ENCODE measurements at places on chromosomes 12 and 14. TPM values are rescaled to one million over a fixed set of nuclear protein-coding genes. Genes with fewer than 3 reads are reported as not detected.
A peak's percentile ranks its signal among the peaks of the same experiment; 100 is the strongest.

GRCh38 chr12:93347054-93347785 lies 30.5 kb upstream of the NUDT4 start:
- no peaks in the 10 kb centered on the region for H3K36me3 ChIP-seq
- H3K27ac ChIP-seq, result no peak overlapping the region
- no peaks in the 10 kb centered on the region for H3K27me3 ChIP-seq

GRCh38 chr12:108679106-108679681 lies 45.5 kb upstream of the SELPLG start:
- H3K36me3 ChIP-seq, result no peaks in the 10 kb centered on the region
- H3K27me3 ChIP-seq, result no peaks in the 10 kb centered on the region
- no peak overlapping the region for H3K27ac ChIP-seq
- H3K4me3 ChIP-seq, result no peak overlapping the region
- H3K4me1 ChIP-seq, result no peaks in the 10 kb centered on the region

The HCAR3 gene
- total RNA-seq, result not detected

DNA sequence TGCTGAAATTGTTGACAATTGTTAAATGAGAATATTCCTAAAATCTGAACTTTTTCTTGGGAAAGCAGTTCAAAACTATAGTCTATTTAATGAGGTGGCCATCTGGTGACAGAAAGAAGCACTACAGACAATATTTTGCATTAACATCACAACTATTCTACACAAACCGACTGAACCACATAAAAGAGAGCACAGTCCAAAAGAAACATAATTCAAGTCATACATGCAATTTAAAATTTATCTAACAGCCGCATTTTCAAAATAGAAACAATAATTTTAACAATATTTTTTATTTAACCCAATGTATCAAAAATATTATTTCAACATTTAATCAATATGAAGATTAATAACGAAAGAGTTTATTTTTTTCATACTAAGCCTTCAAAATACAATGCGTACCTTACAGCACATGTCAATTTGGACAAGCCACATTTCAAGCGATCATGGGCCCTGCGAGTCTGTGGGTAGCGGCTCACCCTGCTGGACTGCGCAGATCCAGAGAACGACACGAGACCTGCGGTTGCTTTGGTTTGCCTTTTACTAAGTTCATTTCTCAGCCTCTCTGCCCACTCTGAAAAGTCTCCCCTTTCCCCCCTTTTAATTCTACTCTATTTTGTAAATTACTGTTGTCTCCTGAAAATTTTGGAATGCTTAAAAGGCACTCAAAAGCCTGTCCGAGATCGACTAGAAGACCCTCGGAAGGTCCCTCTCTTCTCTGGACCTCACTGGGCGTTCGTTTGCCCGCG lies 947 bp upstream of the LRRC9 start:
- no peaks in the 10 kb centered on the region for H3K36me3 ChIP-seq
- peaks cover 9% of the 10 kb centered on the region for H3K4me1 ChIP-seq

DNA sequence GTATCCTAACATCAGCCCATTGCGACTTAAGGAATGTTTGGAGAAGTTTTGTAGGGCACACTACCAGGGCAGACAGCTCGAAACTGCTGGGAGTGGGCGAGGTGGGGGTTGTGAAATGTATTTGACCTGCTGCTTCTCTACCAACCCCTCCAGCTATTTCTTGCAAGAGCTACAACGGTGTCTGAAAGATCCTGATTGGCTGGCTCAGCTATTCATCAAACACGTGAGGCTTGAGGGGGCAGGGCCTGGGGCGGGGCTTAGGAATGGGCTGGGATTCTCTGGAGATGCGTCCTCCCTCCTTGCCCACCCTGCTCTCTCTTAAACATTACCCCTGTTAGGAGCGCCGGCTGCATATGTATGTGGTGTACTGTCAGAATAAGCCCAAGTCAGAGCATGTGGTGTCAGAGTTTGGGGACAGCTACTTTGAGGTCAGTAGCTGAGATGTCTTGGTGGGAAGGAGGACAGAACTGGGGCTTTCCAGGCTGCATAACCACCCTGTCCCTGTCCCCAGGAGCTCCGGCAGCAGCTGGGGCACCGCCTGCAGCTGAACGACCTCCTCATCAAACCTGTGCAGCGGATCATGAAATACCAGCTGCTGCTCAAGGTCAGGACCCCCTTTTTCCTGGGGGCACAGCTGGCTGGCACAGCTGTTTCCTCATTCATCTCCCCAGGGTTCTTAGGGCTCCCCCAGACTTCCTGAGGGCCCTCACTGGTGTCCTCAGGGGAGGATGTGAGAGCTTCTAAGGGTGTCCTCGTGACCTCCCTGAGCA lies 3.1 kb downstream of the ARHGEF25 start:
- peaks cover 22% of the 10 kb centered on the region for H3K27me3 ChIP-seq
- no peak overlapping the region for H3K4me3 ChIP-seq
- peaks cover 12% of the 10 kb centered on the region for H3K4me1 ChIP-seq
- H3K27ac ChIP-seq, result no peak overlapping the region

DNA sequence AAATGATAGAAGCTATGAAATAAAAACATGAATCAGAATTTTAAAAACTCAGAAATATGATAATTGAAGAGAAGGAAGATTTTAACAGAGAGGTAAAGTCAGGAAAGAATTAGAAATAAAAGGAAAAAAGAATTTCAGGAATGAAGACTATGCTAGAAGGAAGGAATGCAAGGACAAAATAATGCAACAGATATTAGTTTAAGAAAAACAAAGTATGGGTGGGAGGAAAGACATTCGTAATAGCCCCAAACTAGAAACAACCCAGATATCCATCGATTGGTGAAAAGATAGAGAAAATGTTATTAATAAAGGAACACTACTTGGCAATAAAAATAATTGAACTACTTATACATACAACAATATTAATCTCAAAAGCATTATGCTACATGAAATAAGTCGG lies 129.6 kb downstream of the AKAP6 start:
- no peak overlapping the region for H3K27ac ChIP-seq
- H3K27me3 ChIP-seq, result peaks cover 5% of the 10 kb centered on the region
- DNase-seq, result no peak
- H3K36me3 ChIP-seq, result no peaks in the 10 kb centered on the region
- no peak overlapping the region for H3K4me3 ChIP-seq

GRCh38 chr14:69087061-69087461 lies 65.9 kb downstream of the DCAF5 start:
- H3K27me3 ChIP-seq, result no peaks in the 10 kb centered on the region
- no peak overlapping the region for H3K27ac ChIP-seq
- H3K36me3 ChIP-seq, result peaks cover 49% of the 10 kb centered on the region
- H3K4me3 ChIP-seq, result no peak overlapping the region

The NAV3 gene
- total RNA-seq, result not detected

GRCh38 chr12:27429606-27430005 lies 16.9 kb upstream of the SMCO2 start:
- no peaks in the 10 kb centered on the region for H3K36me3 ChIP-seq
- H3K27me3 ChIP-seq, result no peaks in the 10 kb centered on the region
- no peak overlapping the region for H3K27ac ChIP-seq
- DNase-seq, result no peak

DNA sequence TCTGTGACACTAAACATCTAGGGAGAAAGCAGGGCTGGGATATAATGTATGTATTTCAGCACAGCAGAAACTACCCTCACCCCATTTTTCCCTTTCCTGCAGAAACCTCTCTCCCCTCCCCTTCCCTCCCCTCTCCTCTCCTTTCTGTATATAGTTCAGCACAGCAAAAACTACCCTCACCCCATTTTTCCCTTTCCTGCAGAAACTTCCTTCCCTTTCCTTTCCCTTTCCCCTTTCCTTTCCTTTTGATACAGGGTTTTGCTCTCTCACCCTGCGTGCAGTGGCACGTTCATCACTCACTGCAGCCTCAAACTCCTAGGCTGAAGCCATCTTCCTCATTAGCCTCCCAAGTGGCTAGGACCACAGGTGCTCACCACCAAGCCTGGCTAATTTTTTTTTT lies 2.1 kb downstream of the PMEL start:
- H3K4me1 ChIP-seq, result peaks cover 19% of the 10 kb centered on the region
- H3K36me3 ChIP-seq, result no peaks in the 10 kb centered on the region
- DNase-seq, result no peak

The HVCN1 gene
- 7.8 TPM for total RNA-seq

- H3K4me3 ChIP-seq, result no peak overlapping the region
- no peak for DNase-seq
- H3K27me3 ChIP-seq, result no peaks in the 10 kb centered on the region
Observed at GRCh38 chr12:121974026-121974985, 47.4 kb upstream of the BCL7A start.

GRCh38 chr14:20460458-20461224 lies 593 bp downstream of the PIP4P1 start:
- H3K27ac ChIP-seq, result peak overlapping the region; percentile 86
- H3K36me3 ChIP-seq, result peaks cover 44% of the 10 kb centered on the region

- no peaks in the 10 kb centered on the region for H3K27me3 ChIP-seq
- DNase-seq, result no peak
- H3K27ac ChIP-seq, result no peak overlapping the region
- H3K4me3 ChIP-seq, result no peak overlapping the region
Observed at GRCh38 chr14:101926085-101926484, 38.3 kb upstream of the DYNC1H1 start.

The OSBPL8 gene
- total RNA-seq, result 126 TPM

The FITM1 gene
- total RNA-seq, result 4.2 TPM

DNA sequence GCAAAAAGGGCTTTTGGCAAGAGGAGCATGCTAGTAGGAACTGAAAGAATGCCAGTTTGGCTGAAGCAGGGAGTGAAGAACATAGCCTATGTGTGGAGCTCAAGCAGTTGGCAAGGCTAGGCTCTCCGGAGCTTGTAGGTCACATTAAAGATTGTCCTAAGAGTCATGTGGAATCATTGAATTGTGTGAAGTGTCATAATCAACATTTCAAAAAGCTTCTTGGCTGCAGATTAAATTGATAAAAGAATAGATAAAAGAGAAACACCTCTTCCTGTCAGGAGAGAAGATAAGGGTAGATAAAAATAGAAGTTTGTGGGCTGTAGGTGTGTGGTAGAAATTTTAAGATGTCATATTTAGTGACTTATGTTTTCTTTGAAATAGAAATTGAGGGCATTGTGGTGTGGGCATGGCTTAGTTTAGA lies 36.1 kb downstream of the CPSF6 start:
- no peaks in the 10 kb centered on the region for H3K36me3 ChIP-seq
- H3K27me3 ChIP-seq, result no peaks in the 10 kb centered on the region
- peaks cover 30% of the 10 kb centered on the region for H3K4me1 ChIP-seq
- H3K4me3 ChIP-seq, result no peak overlapping the region
- H3K27ac ChIP-seq, result no peak overlapping the region
- peak; percentile 28 for DNase-seq

The FMNL3 gene
- 27.9 TPM for total RNA-seq

GRCh38 chr14:57508756-57509155 lies 15.1 kb upstream of the CCDC198 start:
- H3K36me3 ChIP-seq, result no peaks in the 10 kb centered on the region
- H3K27ac ChIP-seq, result no peak overlapping the region
- no peaks in the 10 kb centered on the region for H3K4me1 ChIP-seq
- no peak for DNase-seq
- H3K27me3 ChIP-seq, result no peaks in the 10 kb centered on the region

DNA sequence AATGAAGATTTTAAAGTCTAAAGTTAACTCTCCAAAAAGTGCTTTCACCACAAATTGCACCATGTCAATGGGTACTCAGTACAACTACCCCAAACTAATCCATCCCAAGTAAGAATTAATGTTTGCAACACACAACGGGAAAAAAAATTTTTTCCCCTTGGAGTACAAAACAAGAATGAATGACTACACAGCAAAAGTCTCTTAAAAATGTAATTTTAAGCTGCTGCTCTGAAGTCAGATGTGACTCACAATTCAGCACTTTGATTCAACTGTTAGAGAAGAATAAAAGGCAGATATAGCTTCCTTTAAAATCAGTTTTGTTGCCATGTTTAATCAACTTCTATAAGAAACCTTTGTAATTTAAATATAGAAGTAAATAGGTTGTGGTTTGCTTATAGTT lies 42.5 kb upstream of the VPS33A start:
- H3K36me3 ChIP-seq, result peaks cover 17% of the 10 kb centered on the region
- DNase-seq, result no peak
- H3K27me3 ChIP-seq, result no peaks in the 10 kb centered on the region
- no peak overlapping the region for H3K4me3 ChIP-seq

The CMKLR1 gene
- 0.94 TPM for total RNA-seq

All from CD4-positive, alpha-beta memory T cell (primary cell).